Stimulated activated memory B cell treated with anti-CD40 and anti-IgM and Interleukin-4, amounts not matched to agents 10 μg/mL and 1 μg/mL and 100 μg/mL, for 72 hours (primary cell): ENCODE measurements at places on chromosomes 2 and 18.

DNA sequence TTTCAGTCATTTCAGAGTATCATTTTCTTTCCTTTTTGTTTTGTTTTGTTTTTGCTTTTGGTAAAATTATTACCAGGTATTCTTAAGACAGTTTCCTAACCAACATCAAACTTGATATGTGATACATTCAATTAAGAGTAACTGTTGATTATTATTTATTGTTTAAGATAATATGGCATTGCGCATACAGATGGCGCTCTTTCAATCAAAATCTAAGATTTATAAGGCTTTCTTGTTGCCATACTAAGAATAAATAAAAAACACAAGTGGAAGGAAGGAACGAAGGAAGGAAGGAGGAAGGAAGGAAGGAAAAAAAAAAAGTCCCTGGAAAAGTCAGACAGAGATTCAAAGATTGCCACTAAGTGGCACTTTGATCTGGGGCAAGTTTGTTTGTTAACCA is 1308.7 kb upstream of the FAM98A start:
- no peaks in the 10 kb centered on the region for H3K27me3 ChIP-seq
- H3K4me3 ChIP-seq: no peak overlapping the region
- no peak for ATAC-seq
- H3K36me3 ChIP-seq: no peaks in the 10 kb centered on the region
- H3K27ac ChIP-seq: no peak overlapping the region

DNA sequence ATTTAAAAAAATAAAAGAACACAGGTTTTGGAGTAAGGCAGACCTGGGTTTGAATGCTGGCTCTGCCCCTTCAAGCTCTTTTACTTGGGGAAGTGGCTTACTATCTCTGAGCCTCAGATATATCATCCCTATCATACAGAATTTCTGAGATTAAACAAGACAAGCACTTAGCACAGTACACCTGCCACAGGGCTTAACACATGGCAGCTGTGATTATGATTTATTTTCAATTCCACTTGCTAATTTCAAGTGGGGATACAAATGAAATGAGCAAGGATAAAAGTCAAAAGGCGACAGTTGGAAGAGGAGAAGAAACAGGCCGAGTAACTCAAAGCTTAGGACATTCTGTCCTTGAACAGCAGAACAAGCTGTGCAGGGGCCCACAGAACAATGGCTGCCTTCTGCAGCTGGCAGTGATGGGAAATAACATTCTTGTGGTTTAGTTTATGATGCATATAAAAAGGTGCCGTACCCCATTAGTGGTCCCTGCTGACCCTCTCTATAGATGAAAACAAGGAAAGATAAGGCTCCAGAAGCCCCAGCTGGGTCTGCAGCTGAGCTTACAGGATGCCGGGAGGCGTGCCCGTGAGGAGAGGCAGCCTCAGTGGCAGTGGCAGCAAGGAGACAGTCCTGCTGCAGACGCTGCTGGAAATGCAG is 45.3 kb downstream of the KIF3C start:
- no peak overlapping the region for H3K27ac ChIP-seq
- H3K4me1 ChIP-seq: no peaks in the 10 kb centered on the region
- H3K36me3 ChIP-seq: peaks cover 11% of the 10 kb centered on the region
- ATAC-seq: no peak
- no peaks in the 10 kb centered on the region for H3K27me3 ChIP-seq

DNA sequence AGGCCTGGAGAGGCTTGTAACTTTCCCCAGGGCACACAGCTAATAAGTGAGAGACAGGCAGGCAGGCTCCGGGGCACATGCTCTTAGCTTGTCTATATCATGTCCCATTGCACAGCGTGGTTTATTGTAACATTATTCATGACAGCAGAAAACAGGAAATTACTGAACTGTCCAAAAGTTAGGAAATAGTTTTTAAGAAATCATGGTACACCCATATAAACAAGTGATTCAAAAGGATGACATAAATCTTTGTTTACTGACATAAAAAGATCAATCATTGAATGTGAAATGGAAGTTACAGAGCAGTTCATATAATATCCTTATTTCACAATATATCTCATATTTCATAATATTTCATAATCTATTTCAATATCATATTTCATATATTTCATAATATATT is 34.3 kb upstream of the TXNDC2 start:
- ATAC-seq: no peak
- H3K36me3 ChIP-seq: peaks cover 71% of the 10 kb centered on the region
- H3K27me3 ChIP-seq: no peaks in the 10 kb centered on the region
- no peak overlapping the region for H3K27ac ChIP-seq
- H3K4me1 ChIP-seq: peaks cover 25% of the 10 kb centered on the region
- H3K4me3 ChIP-seq: no peak overlapping the region

GRCh38 chr2:12506846-12507245 is 209.9 kb upstream of the TRIB2 start:
- peaks cover 38% of the 10 kb centered on the region for H3K27me3 ChIP-seq
- H3K4me1 ChIP-seq: peaks cover 57% of the 10 kb centered on the region
- H3K4me3 ChIP-seq: no peak overlapping the region
- H3K27ac ChIP-seq: peak overlapping the region; percentile 17
- H3K36me3 ChIP-seq: peaks cover 7% of the 10 kb centered on the region

- ATAC-seq: no peak
- no peaks in the 10 kb centered on the region for H3K27me3 ChIP-seq
- no peak overlapping the region for H3K27ac ChIP-seq
- H3K4me1 ChIP-seq: no peaks in the 10 kb centered on the region
- H3K4me3 ChIP-seq: no peak overlapping the region
- no peaks in the 10 kb centered on the region for H3K36me3 ChIP-seq
These were observed 1934.7 kb upstream of the CELF4 start for GRCh38 chr18:39500306-39500705.

DNA sequence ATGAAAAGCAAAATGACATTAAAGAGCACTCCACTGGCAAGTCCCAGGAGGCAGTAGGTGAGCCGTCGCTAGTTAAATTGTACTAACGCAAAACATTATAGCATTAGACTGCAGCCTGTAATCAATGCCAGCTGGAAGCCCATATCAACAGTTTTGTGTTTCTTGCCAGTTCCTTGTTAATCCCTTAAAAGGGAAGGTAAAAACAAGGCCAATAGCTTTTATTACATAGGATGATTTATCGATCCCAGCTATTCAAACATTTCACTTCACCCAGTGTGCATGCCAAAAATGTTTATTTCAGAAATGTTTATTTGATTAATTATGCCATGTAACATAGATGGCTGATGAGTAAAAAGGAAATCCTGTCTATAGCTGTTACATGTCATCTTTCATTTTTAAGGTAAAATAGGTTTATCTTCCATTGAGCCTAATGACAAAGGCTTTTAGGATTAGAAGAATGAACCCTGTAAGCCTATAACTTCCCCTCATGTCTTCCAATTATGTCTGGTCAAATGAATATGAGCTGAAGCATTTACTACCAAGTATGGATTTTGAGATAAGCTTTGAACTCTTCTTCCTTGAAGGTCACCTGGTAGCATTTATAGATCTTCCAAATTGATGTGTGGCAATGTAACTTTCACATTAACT is 591.2 kb downstream of the RNF144A start:
- H3K27ac ChIP-seq: no peak overlapping the region
- no peaks in the 10 kb centered on the region for H3K36me3 ChIP-seq
- H3K27me3 ChIP-seq: no peaks in the 10 kb centered on the region
- no peak overlapping the region for H3K4me3 ChIP-seq
- H3K4me1 ChIP-seq: no peaks in the 10 kb centered on the region
- ATAC-seq: no peak

DNA sequence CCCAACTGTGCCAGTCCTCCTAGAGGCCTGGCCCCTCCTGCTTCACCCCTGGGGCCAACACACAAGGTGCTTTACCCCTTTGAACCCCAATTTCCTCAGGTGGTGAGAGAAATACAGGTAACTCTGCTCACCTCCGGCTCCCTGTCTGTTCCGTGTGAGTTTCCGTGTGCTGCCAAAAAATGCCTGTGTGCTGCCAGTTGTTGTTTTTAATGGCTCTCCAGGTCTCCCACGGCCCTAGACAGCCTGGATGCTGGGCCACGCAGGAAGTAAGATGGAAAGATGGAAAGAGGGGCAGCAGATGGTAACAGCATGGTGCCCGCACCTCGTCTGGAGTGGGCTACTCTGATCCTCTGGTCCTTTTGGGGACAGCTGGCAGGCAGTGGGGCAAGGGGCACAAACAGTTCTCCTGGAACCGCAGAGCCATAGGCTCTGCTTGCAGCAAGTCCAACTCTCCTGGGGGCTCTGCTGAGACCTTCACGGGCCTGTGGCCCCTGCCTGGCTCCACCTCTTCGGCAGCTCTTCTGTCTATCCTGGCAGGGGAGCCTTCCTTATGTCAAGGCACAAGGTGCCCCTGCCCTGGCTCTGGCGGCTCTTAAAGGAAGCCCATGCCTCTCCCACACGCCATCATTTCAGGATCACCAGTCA is 4.3 kb upstream of the ARHGEF4 start:
- ATAC-seq: no peak
- H3K27me3 ChIP-seq: peaks cover 59% of the 10 kb centered on the region
- peaks cover 13% of the 10 kb centered on the region for H3K4me1 ChIP-seq
- no peak overlapping the region for H3K4me3 ChIP-seq

GRCh38 chr2:201785135-201785534 is 4.4 kb upstream of the ALS2 start:
- ATAC-seq: no peak
- H3K27me3 ChIP-seq: peaks cover 17% of the 10 kb centered on the region
- no peak overlapping the region for H3K27ac ChIP-seq
- H3K36me3 ChIP-seq: no peaks in the 10 kb centered on the region

GRCh38 chr18:10519366-10519765 is 6.5 kb upstream of the NAPG start:
- H3K27me3 ChIP-seq: peaks cover 26% of the 10 kb centered on the region
- no peak for ATAC-seq
- H3K4me1 ChIP-seq: peaks cover 2% of the 10 kb centered on the region
- H3K27ac ChIP-seq: no peak overlapping the region
- no peak overlapping the region for H3K4me3 ChIP-seq

GRCh38 chr18:22666411-22666940 is 248.8 kb upstream of the CTAGE1 start:
- no peaks in the 10 kb centered on the region for H3K27me3 ChIP-seq
- ATAC-seq: no peak
- no peaks in the 10 kb centered on the region for H3K4me1 ChIP-seq
- peaks cover 5% of the 10 kb centered on the region for H3K36me3 ChIP-seq

DNA sequence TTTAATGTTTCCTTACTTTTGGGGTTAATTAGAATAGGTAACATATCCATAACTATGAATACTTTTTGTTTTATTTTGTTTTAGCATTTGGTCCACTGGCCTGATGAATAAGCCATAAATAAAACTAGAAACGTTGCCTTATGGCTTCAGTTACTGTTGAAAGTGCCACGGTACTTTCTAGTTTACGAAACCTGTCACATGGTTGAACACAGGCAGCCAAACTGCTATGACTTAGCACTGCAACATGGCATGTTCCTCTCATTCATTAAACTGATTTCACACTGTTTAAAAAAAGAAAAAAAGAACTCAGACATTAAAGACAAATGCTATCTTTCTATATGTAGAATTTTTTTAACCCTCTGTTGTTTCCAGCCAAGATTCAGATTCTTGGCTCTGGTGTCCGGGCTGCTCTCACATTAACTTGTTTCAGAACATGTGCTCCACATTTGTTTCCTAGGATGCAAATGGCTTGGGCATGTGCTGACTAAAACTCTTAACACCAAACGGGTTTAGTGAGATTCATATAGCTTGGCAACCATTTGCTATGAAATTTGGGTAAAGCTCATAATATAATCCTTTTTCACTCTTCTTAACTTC is 323.9 kb upstream of the RND3 start:
- no peaks in the 10 kb centered on the region for H3K27me3 ChIP-seq
- H3K4me3 ChIP-seq: no peak overlapping the region
- ATAC-seq: no peak
- no peaks in the 10 kb centered on the region for H3K4me1 ChIP-seq
- no peaks in the 10 kb centered on the region for H3K36me3 ChIP-seq
- no peak overlapping the region for H3K27ac ChIP-seq

DNA sequence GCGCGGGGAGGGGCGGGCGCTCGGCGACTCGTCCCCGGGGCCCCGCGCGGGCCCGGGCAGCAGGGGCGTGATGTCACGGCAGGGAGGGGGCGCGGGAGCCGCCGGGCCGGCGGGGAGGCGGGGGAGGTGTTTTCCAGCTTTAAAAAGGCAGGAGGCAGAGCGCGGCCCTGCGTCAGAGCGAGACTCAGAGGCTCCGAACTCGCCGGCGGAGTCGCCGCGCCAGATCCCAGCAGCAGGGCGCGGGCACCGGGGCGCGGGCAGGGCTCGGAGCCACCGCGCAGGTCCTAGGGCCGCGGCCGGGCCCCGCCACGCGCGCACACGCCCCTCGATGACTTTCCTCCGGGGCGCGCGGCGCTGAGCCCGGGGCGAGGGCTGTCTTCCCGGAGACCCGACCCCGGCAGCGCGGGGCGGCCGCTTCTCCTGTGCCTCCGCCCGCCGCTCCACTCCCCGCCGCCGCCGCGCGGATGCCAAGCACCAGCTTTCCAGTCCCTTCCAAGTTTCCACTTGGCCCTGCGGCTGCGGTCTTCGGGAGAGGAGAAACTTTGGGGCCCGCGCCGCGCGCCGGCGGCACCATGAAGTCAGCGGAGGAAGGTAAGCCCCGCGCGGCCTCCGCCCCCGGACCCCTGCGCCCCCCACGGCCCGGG is at the start of gene NFATC1:
Gene NFATC1, plus strand, starts transcription at position 170 of the 644 bp plus-strand sequence. Its CDS starts 295 bp downstream, at position 465.
- peak; percentile 48 for ATAC-seq
- H3K27me3 ChIP-seq: no peaks in the 10 kb centered on the region
- H3K4me1 ChIP-seq: peaks cover 42% of the 10 kb centered on the region
- peak within 1 kb of the TSS; percentile 92 for H3K27ac ChIP-seq

- no peaks in the 10 kb centered on the region for H3K36me3 ChIP-seq
- no peak overlapping the region for H3K4me3 ChIP-seq
- no peak overlapping the region for H3K27ac ChIP-seq
- no peak for ATAC-seq
These were observed 619.2 kb downstream of the IRS1 start for GRCh38 chr2:226180281-226180884.

DNA sequence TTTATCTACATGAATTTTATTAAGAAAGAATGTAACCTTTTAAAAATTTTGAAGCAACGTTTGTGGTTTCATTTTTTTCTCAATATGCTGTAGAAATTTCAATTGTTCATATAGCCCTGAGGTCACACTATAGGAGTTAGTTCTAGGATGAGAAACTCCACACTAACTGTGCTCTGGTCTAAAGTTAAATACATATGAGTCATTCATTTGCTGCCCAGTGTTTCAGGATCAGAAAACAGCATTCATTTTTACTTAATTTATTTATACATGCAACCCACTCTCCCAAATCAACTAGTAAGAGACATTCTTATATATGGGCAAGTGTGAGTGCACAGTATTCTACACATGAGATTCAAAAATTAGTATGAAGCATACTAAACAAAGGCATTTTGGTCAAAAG is 137.9 kb downstream of the DOCK10 start:
- H3K4me1 ChIP-seq: peaks cover 46% of the 10 kb centered on the region
- H3K4me3 ChIP-seq: no peak overlapping the region
- ATAC-seq: no peak
- peaks cover 56% of the 10 kb centered on the region for H3K36me3 ChIP-seq
- no peak overlapping the region for H3K27ac ChIP-seq
- H3K27me3 ChIP-seq: no peaks in the 10 kb centered on the region
